ENCODE measurements at places on chromosomes 16 and 17. TPM values are rescaled to one million over a fixed set of nuclear protein-coding genes. Genes with fewer than 3 reads are reported as not detected.

- H3K4me1 ChIP-seq = no peaks in the 10 kb centered on the region
- H3K27me3 ChIP-seq = no peaks in the 10 kb centered on the region
- H3K36me3 ChIP-seq = no peaks in the 10 kb centered on the region
- no peak for DNase-seq
- no peak overlapping the region for H3K27ac ChIP-seq
Measured at GRCh38 chr16:5736209-5736930, 638.8 kb upstream of the EEF2KMT start.

GRCh38 chr16:80084614-80085013, 456.2 kb upstream of the DYNLRB2 start:
- no peak overlapping the region for H3K4me3 ChIP-seq
- H3K27ac ChIP-seq = no peak overlapping the region
- H3K4me1 ChIP-seq = no peaks in the 10 kb centered on the region
- DNase-seq = peak; percentile 17
- H3K27me3 ChIP-seq = no peaks in the 10 kb centered on the region

DNA sequence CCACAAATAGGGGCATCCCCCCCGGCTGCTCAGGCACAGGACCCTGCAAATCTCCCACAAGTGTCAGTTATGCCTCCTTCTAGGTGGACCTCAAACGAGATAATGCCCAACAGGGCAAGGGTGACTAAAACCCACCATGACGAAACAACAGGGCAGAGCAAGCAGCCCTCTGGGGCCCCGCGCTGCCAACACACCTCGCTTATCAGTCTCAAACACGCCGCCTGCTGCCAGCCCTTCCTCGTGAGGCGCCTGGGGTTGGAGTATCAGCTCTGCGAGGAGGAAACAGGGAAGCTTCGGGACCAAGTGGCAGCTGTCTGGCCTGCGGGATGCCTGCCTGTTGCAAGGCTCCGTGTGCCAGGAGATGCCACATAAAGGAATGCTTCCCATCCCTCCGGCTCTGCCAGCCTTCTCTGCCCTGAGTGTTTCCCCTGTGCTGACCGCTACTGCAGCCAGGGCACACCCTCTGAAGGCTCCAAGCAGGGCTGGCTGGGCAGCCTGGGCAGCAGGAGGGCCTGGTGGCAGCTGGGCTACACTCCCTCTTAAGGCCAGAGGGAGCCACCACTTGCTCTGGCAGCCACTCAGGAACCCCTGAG, 2.5 kb downstream of the SMIM5 start:
- no peak for DNase-seq
- no peaks in the 10 kb centered on the region for H3K27me3 ChIP-seq
- peaks cover 13% of the 10 kb centered on the region for H3K4me1 ChIP-seq

GRCh38 chr16:27256861-27257260, 11.7 kb downstream of the NSMCE1 start:
- H3K27me3 ChIP-seq = no peaks in the 10 kb centered on the region
- H3K27ac ChIP-seq = no peak overlapping the region
- no peak for DNase-seq
- no peak overlapping the region for H3K4me3 ChIP-seq

- DNase-seq = no peak
- H3K4me3 ChIP-seq = peak overlapping the region; percentile 49
- H3K36me3 ChIP-seq = no peaks in the 10 kb centered on the region
- no peaks in the 10 kb centered on the region for H3K27me3 ChIP-seq
- H3K4me1 ChIP-seq = peaks cover 19% of the 10 kb centered on the region
Measured at GRCh38 chr16:74700116-74700437, 585 bp downstream of the MLKL start.

DNA sequence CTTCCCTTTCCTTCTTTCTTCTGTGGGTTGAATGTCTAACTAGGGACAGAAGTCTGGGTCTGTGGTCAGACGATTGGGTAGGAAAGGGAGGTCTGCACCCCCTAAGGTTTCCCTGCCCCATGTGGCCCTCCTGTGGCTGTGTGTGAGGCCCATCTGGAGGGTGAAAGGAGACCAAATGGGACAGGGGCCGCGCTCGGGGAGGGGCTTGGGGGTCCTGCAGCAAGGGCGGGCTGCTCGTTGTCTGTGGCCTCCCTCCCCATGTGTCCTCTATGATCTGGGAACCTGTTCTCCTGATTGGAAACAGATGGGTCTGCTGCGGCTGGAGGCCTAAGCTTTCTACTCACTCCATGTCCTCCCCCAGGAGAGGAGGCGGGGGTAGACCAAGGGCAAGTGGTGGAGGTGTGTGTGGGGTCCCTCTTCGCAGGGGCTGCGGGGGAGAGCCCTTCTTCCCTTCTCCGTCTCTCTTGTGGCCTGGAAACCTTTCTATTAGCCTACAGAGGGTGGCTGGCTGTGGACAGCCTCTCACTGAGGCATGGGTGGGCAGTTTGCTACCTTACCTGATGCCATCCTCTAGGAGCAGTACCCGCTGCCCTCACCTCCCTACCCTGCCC, 18.6 kb downstream of the IGFBP4 start:
- no peak for DNase-seq
- no peak overlapping the region for H3K4me3 ChIP-seq
- no peaks in the 10 kb centered on the region for H3K4me1 ChIP-seq
- no peaks in the 10 kb centered on the region for H3K36me3 ChIP-seq

JUP gene
- polyA plus RNA-seq = 50.4 TPM

- H3K4me3 ChIP-seq = no peak overlapping the region
- no peaks in the 10 kb centered on the region for H3K4me1 ChIP-seq
- no peak overlapping the region for H3K27ac ChIP-seq
- H3K36me3 ChIP-seq = no peaks in the 10 kb centered on the region
Measured at GRCh38 chr17:19348081-19348650, 14.4 kb downstream of the B9D1 start.

DNA sequence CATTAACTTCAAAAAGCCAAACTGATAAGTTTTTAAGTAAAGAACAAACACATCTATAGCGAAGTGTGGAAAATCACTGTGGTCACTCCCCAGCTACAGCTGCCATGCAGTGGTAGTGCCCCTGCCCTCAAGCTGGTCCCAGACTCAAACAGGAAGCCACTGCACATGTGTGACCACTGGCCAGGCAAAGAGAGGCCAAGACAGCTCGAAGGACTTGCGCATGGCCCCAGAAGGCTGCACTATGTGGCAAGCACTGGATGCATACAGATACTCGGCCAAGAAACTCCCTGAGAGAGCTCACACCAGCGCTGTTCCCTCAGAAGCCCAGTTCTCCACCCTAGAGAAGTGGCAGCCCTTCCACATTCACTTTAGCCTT, 82.4 kb downstream of the ANKRD11 start:
- H3K27me3 ChIP-seq = no peaks in the 10 kb centered on the region
- peaks cover 87% of the 10 kb centered on the region for H3K4me1 ChIP-seq
- no peak overlapping the region for H3K27ac ChIP-seq
- no peak overlapping the region for H3K4me3 ChIP-seq

- DNase-seq = peak; percentile 22
- H3K27me3 ChIP-seq = no peaks in the 10 kb centered on the region
- no peaks in the 10 kb centered on the region for H3K36me3 ChIP-seq
- H3K4me3 ChIP-seq = peak overlapping the region; percentile 75
- H3K27ac ChIP-seq = peak overlapping the region; percentile 94
- peaks cover 3% of the 10 kb centered on the region for H3K4me1 ChIP-seq
Measured at GRCh38 chr16:77723108-77723514, 797 bp downstream of the NUDT7 start.

PLLP gene
- 34.3 TPM for polyA plus RNA-seq

- DNase-seq = no peak
- H3K36me3 ChIP-seq = no peaks in the 10 kb centered on the region
- no peak overlapping the region for H3K27ac ChIP-seq
Measured at GRCh38 chr17:48550502-48551213, 5.7 kb upstream of the HOXB2 start.

DNA sequence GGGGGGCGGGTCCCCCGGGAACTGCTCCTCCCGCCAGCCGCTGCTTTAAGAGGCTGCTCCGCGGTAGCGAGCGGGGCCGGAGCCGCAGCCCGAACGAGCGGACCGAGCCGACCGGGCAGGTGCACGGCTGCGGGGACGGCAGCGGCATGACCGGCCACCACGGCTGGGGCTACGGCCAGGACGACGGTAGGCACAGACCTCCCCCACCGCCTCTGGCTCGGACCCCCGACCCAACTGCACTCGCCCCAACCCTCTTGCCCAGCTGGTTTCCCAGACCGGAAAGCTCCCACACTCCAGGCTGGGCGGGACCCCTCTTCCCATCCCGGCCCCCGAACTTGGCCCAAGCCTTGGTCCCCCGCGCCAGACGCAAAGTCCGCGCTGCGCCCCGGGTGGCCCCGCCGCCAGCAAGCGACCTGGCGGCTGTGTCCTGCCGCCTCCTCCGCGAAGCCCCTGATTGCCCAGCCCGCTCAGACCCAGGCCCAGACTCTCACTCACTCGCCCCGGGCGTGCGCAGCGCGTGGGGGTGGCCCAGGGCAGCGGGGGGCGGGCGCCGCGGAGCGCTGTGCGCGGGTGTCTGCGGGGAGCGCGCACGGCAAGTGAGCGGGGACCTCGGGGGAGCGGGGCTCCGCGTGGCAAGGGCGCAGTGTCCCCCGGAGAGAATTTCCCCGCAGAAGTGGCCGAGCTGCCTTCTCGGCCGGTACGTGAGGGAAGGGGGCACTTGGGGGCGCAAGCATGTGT, at the start of gene CA7:
Gene CA7, plus strand, starts transcription at position 73 of the 738 bp plus-strand sequence. Its CDS starts 74 bp downstream, at position 147.
- DNase-seq = no peak
- H3K27ac ChIP-seq = no peak within 1 kb of the TSS
- H3K4me3 ChIP-seq = peak within 1 kb of the TSS; percentile 56

DNAH9 gene
- polyA plus RNA-seq = 2.1 TPM

DNA sequence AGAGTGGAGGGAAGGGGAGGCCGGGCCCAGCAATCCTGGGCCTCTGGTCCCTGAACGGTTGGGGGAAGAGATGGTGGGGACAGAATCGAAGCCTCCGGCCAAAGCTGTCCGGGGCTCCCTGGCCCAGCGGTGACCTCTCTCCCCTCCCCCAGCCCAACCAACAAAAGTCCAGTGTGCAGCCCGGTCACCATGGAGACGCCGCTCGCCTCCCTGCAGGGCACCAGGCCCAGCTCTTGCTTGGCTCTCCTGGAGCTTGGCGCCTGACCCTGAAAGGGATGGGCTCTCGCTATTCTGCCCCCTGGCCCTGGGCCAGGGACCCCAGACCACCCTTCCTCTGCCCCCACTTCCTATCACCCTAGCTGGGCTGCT, 1.3 kb downstream of the METRN start:
- peak overlapping the region; percentile 44 for H3K27ac ChIP-seq
- H3K4me3 ChIP-seq = peak overlapping the region; percentile 89
- H3K36me3 ChIP-seq = no peaks in the 10 kb centered on the region
- H3K27me3 ChIP-seq = no peaks in the 10 kb centered on the region

CCL3 gene
- polyA plus RNA-seq = 0.76 TPM

DNA sequence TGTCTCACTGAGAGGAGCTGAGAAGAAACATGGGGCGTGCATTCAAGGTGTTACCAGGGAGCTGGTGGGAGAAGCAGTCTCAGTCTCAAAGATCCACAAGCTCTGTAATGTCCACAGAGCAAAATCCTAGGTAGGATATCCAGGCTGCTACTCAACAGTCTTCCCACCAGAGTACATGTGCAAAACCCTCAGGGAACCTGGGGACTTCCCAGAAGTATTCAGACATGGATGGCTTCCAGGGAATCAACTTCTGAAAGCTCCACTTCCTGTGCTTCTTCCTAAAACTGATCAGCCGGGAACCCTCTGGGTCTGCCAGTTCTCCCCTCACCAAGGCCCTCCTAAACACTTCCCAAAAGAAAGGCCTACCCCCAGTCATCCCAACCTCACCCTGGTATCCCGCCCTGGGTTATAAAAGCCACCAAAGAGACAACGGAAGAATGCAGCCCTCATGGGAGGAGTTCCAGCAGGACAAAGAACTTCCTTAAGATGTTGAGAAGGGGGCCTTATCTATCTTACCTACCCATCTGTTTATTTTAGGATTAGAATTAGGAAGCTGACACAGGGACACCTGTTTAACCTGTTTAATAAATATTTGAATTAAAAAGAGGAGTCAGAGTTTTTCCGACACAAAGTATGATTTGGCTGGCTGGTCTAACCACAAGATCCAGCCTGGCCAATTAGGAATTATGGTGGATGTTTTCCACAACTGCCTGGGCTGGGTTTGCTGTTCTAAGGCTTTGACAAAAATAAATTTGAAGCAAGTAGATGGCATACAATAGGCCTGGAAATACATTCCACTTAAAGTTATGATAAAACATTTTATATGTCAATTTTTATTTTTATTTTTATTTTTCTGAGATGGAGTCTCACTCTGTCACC, 37.0 kb downstream of the CUEDC1 start:
- no peak for DNase-seq
- peaks cover 21% of the 10 kb centered on the region for H3K4me1 ChIP-seq
- no peak overlapping the region for H3K4me3 ChIP-seq
- H3K27ac ChIP-seq = peak overlapping the region; percentile 68
- H3K27me3 ChIP-seq = no peaks in the 10 kb centered on the region
- no peaks in the 10 kb centered on the region for H3K36me3 ChIP-seq

Measured in pancreas (tissue), 10 donors.